Progenitor cell of endocrine pancreas (in vitro differentiated cells): ENCODE measurements at places on chromosomes 4 and X. TPM values are rescaled to one million over a fixed set of nuclear protein-coding genes. Genes with fewer than 3 reads are reported as not detected.

DNA sequence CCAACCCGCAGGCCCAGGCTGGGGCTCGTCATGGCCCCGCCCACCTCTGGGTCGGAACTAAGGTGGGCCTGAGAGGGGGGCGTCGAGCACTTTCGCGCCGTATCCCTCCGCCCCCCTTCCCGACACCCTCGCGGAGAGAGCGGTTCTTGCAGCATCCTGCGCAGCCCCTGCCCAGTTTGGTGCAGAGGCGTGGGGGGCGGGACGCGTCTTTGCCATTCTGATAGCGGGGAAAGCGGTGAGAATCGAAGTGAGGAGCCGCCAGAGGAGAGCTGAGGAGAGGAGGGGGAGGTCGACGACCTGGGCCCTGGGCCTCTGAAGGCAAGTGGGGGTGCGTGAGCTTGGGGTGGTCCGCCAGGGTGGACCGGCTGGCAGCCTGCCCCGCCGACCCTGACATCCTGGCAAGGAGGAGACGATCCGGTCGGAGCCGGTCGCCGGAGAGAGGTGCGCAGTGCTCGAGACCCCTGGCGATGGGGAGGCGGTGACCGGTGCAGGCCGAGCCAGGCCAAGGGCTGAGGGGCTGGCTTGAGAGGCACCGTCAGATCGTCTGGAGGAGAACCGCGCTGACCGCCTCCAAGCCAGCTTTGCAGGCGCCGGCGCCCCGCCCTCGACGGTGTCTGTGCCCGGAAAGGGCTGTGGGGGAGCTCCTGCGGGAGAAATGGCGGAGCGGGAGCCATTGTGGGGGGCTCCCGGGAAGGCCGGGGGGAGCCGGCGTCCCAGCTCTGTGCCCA is 25.5 kb downstream of the GPRASP3 start:
- DNase-seq = no peak
- peak overlapping the region; percentile 49 for H3K4me3 ChIP-seq
- no peaks in the 10 kb centered on the region for H3K4me1 ChIP-seq
- H3K36me3 ChIP-seq = peaks cover 2% of the 10 kb centered on the region
- H3K27me3 ChIP-seq = no peaks in the 10 kb centered on the region

DNA sequence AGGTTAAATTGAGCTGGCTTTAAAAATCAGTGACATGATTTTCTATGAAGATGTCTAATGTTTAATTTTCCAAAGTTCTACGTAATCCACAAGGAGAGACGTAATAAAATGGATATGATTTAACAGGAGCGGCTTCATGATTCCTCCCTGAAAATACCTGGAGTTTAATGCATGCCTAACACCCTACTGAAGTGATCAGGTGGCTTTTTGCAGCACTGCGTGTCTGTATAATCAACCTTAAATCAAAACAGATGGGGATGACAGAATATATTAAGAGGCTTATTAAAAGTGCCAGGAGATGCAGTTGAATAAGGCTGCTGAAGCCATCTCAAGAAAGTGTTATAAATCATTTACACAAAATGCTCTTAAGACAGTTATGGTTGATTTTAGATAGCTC is 112.4 kb upstream of the TLR3 start:
- no peaks in the 10 kb centered on the region for H3K36me3 ChIP-seq
- H3K27me3 ChIP-seq = peaks cover 16% of the 10 kb centered on the region
- H3K4me1 ChIP-seq = peaks cover 2% of the 10 kb centered on the region
- no peak for DNase-seq

GRCh38 chrX:22742174-22742573 is 257.6 kb upstream of the DDX53 start:
- no peak overlapping the region for H3K4me3 ChIP-seq
- H3K36me3 ChIP-seq = no peaks in the 10 kb centered on the region
- DNase-seq = no peak

- H3K4me1 ChIP-seq = no peaks in the 10 kb centered on the region
- DNase-seq = peak; percentile 41
- no peaks in the 10 kb centered on the region for H3K27me3 ChIP-seq
- H3K27ac ChIP-seq = no peak overlapping the region
- no peak overlapping the region for H3K4me3 ChIP-seq
- H3K36me3 ChIP-seq = peaks cover 4% of the 10 kb centered on the region
Observed at GRCh38 chrX:19382555-19383145, 38.9 kb downstream of the PDHA1 start.

DNA sequence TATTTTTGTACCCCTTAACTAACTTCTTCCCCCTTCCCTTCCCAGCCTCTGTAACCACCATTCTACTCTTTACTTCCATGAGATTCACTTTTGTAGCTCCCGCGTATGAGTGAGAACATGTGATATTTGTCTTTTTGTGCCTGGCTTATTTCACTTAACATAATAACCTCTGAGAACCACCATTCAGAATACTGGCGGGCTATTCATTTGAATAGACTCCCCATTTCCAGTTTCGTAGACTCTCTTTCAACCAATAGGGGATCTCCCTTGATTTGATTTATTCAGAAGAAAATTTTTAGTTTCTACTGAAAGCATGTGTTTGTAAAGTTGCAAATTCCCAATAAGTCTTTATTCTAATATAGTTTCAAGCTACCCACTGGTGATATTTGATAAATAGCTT is 117.2 kb downstream of the GATB start:
- H3K27ac ChIP-seq = no peak overlapping the region
- DNase-seq = no peak
- no peaks in the 10 kb centered on the region for H3K27me3 ChIP-seq
- no peaks in the 10 kb centered on the region for H3K4me1 ChIP-seq

DNA sequence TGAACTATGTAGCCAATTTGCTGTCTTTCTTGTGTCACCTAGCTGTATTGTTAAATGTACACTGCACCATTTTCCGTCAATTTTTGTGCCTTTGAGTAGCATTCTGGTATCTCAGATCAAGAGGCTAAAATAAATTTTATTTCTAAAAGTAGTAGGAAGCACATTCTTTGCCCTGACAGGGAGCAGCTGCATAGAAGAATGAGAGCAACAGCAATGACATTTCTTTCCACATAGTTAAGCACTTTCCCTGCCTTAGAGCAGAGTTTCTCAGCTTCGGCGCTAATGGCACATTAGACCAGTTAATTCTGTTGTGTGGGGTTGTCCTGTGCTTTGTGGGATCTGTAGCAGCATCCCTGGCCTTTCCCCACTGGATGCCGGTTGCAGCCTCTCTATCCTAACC is 173.9 kb downstream of the CHIC2 start:
- peaks cover 8% of the 10 kb centered on the region for H3K27me3 ChIP-seq
- DNase-seq = no peak
- no peak overlapping the region for H3K27ac ChIP-seq
- peaks cover 14% of the 10 kb centered on the region for H3K4me1 ChIP-seq

DNA sequence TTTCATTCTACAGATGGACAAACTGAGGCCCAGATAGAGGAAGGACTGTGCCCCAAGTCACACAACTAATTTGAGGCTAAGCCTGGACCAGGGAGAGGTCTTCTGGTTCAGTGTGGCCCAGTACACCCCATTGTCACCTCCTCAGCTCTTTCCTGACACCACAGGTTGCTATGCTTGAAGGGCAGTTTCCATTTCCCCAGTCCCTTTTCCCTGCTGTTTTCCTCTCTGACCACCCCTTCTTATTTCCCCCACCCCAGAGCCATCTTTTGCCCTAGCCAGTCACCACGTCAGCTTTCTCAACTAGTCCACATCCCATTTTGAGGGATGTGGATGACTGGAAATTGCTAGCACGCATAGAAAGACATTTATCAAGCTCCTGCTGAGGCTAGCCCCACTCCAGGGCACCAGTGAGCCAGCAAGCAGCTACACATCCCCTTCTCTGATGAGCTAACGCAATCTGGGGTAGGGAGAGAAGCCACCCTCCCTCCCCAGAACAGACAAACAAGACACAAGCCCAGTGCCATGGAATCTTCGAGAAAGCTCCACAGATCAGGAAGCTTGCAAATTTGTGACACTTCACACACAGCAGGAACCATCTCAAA is 1.3 kb downstream of the GABRE start:
- H3K4me1 ChIP-seq = no peaks in the 10 kb centered on the region
- no peaks in the 10 kb centered on the region for H3K36me3 ChIP-seq
- no peak overlapping the region for H3K27ac ChIP-seq
- peaks cover 46% of the 10 kb centered on the region for H3K27me3 ChIP-seq

GRCh38 chr4:22491939-22492338 is 23.9 kb downstream of the ADGRA3 start:
- peaks cover 18% of the 10 kb centered on the region for H3K36me3 ChIP-seq
- H3K4me1 ChIP-seq = peaks cover 53% of the 10 kb centered on the region
- peak overlapping the region; percentile 47 for H3K27ac ChIP-seq
- no peak overlapping the region for H3K4me3 ChIP-seq
- DNase-seq = no peak

GRCh38 chr4:84503495-84504437 is 4.7 kb upstream of the NKX6-1 start:
- peaks cover 16% of the 10 kb centered on the region for H3K4me1 ChIP-seq
- no peaks in the 10 kb centered on the region for H3K36me3 ChIP-seq
- H3K27me3 ChIP-seq = peaks cover 75% of the 10 kb centered on the region
- no peak for DNase-seq
- H3K4me3 ChIP-seq = no peak overlapping the region

DNA sequence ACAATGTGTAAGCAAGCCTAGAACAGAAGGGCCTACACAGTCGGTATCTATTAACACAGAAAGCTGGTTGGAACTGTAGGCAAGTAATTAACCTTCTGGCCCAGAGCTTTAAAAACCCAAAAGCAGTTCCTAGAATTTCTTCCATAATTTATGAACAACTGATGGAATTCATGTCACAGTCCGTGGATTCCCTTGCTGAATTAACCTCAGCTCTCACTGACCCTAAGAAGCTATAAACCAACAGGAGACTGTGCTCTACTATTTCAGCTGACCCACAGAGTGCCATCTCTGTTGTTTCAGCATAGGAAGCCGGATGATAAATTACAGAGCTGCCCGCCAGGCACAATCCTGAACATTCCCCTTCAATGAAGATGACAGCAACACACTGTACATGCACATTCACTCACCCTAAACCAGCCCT is 157.3 kb downstream of the PRDM5 start:
- H3K27ac ChIP-seq = no peak overlapping the region
- H3K36me3 ChIP-seq = peaks cover 4% of the 10 kb centered on the region
- no peak for DNase-seq
- no peaks in the 10 kb centered on the region for H3K27me3 ChIP-seq

DNA sequence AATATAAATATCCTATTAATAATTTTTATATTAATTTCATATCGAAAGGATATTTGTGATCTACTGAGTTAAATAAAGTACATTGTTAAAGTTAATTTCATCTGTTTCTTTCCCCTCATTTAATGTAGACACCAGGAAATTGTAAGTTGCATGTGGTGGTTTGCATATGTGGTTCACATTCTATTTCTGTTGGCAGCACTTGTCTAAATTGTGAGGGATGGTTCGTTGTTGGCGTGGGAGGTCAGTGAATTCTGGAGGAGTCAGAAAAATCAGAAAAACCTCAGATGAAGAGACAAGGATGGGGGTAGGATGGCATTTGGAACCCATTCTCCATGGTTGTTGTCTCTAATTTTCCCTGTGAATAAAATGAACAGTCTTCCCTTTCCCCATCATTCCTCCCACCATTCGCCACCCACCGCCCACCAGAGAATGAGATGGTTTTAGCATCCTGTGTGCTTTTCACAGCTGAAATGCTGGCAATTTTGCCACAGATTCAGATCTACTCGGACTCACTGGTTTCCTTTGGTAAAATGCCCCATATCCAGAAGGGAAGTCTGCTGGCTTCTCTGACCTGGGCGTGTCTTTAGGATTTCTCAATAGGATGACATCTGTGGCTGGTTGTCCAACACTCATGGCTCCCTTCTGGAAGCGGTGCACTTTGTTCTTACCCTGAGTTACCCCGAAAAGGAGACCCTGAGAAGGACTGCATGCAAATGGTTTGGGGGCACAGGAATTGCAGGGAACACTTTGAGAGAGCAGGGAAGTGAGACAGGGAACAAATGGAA is 52.3 kb downstream of the LGI2 start:
- H3K36me3 ChIP-seq = no peaks in the 10 kb centered on the region
- H3K4me3 ChIP-seq = no peak overlapping the region
- peaks cover 35% of the 10 kb centered on the region for H3K27me3 ChIP-seq
- no peak for DNase-seq

DNA sequence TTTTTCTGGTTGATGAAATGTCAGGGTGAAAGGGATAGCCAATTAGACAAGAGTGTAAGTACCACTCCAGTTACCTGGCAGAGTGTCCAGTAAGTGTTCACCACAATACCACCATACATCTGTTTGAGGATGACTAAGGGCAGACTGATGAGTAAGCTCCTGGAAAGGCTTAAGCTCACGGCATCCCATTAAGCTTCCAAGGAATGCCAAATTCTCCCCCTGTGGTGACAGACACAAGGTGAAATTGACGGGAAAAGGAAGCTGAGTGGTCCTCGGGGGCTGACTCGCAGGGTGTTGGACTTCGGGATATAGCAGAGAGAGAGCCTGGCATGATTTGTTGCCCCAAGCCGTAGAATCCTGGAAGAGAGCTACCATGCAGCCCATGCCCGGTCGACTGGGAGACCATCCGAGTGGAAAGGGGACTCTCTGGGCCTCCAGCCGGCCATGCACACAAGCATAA is 7.6 kb upstream of the BST1 start:
- H3K4me3 ChIP-seq = no peak overlapping the region
- DNase-seq = no peak

GRCh38 chr4:56288663-56289062 is 98.6 kb downstream of the AASDH start:
- peaks cover 41% of the 10 kb centered on the region for H3K36me3 ChIP-seq
- H3K27ac ChIP-seq = no peak overlapping the region
- H3K4me3 ChIP-seq = no peak overlapping the region
- DNase-seq = no peak

- no peak overlapping the region for H3K4me3 ChIP-seq
- H3K4me1 ChIP-seq = peaks cover 8% of the 10 kb centered on the region
- H3K27ac ChIP-seq = no peak overlapping the region
Observed at GRCh38 chrX:123773258-123773988, 40.6 kb upstream of the THOC2 start.

DNA sequence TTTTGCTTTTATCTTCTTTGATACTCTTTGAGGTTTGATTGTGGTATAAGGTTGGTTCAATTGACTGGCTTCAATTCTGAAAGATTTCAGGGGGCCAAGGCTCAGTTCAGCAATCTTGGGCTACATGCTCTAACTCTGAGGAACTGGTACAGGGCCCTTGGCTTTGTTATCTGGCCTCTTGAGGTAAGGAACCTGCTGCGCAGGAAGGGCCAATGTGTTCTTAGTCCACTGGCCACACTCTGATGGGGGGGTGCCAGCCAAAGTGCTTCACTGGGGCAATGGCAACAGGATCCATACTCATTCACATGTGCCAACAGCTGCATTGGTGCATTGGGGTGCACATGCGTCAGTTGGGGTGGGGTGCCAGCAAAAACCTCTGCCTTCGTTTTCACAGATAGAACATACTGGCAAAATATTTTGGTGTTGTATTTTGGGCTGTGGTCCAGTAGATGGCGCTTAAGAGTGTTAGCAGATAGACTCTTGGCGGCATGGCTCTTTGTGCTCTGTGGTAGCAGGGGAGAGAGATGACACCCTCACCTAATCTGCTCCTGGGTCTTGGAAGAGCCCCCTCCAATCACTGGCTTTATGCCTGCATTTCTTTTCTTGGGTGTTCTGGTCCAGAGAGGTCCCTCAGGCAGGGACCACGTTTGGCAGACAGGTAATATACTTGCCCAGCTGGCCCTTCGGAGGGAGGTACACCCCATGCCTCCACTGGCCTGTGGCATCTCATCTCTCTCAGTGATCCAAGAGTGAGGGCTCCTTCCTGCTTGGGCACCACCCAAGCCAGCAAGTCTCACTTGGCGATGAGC is 42.9 kb downstream of the NDST3 start:
- no peaks in the 10 kb centered on the region for H3K4me1 ChIP-seq
- DNase-seq = no peak
- H3K36me3 ChIP-seq = no peaks in the 10 kb centered on the region
- H3K4me3 ChIP-seq = no peak overlapping the region

The CFAP299 gene
- 0.84 and 0.93 TPM in 2 replicates for total RNA-seq

The TBC1D8B gene
- 6.6 and 6.8 TPM in 2 replicates for total RNA-seq

The MAP3K15 gene
- 4.2 and 5.1 TPM in 2 replicates for total RNA-seq

The TASL gene
- not detected in 2 replicates for total RNA-seq

The GYPA gene
- total RNA-seq = not detected in 2 replicates
